Tibial artery (tissue), 4 donors: ENCODE measurements at places on chromosomes 5 and 9.

DNA sequence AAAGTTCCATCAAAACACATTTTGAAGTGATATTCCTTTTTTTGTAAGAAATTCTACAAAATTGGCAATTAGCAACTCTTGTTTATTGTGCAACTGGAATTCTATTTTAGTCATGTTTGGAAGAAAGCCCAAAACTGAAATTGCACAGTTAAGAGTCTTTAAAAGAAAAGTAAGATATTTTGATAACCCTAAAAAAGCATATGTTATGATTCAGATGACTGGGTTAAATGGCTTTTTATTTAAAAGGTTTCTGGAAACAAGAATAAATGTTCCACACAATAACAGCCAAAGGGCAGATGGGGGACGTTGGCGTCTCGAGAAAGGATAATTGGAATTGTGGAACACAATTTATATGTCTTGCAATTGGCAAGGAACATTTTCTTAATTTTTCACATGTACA is 275.2 kb downstream of the CDH9 start:
- no peaks in the 10 kb centered on the region for H3K4me1 ChIP-seq
- no peaks in the 10 kb centered on the region for H3K36me3 ChIP-seq
- H3K27me3 ChIP-seq: no peaks in the 10 kb centered on the region

- H3K27ac ChIP-seq: no peak overlapping the region
- DNase-seq: no peak
- H3K4me3 ChIP-seq: no peak overlapping the region
- H3K27me3 ChIP-seq: no peaks in the 10 kb centered on the region
- H3K36me3 ChIP-seq: no peaks in the 10 kb centered on the region
Observed at GRCh38 chr9:37390759-37391158, 31.7 kb upstream of the GRHPR start.

GRCh38 chr5:128777052-128777451 is 188.2 kb upstream of the SLC27A6 start:
- H3K4me1 ChIP-seq: no peaks in the 10 kb centered on the region
- H3K4me3 ChIP-seq: no peak overlapping the region
- DNase-seq: no peak
- H3K36me3 ChIP-seq: no peaks in the 10 kb centered on the region
- no peak overlapping the region for H3K27ac ChIP-seq
- H3K27me3 ChIP-seq: no peaks in the 10 kb centered on the region

- no peak overlapping the region for H3K4me3 ChIP-seq
- H3K27ac ChIP-seq: no peak overlapping the region
- DNase-seq: no peak
- no peaks in the 10 kb centered on the region for H3K36me3 ChIP-seq
- no peaks in the 10 kb centered on the region for H3K4me1 ChIP-seq
Observed at GRCh38 chr5:145246961-145247744, 588.0 kb downstream of the PRELID2 start.

DNA sequence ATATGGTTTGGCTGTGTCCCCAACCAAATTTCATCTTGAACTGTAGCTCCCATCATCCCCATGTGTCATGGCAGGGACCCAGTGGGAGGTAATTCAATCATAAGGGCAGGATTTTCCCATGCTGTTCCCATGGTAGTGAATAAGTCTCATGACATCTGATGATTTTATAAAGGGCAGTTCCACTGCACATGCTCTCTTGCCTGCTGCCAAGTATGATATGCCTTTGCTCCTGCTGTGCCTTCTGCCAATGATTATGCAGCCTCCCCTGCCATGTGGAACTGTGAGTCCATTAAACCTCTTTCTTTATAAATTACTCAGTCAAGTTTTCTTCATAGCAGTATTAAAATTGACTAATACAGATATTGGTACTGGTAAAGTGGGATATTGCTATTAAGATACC is 42.4 kb downstream of the MARCHF11 start:
- no peak overlapping the region for H3K27ac ChIP-seq
- no peaks in the 10 kb centered on the region for H3K27me3 ChIP-seq
- H3K4me1 ChIP-seq: no peaks in the 10 kb centered on the region
- no peaks in the 10 kb centered on the region for H3K36me3 ChIP-seq
- DNase-seq: no peak

DNA sequence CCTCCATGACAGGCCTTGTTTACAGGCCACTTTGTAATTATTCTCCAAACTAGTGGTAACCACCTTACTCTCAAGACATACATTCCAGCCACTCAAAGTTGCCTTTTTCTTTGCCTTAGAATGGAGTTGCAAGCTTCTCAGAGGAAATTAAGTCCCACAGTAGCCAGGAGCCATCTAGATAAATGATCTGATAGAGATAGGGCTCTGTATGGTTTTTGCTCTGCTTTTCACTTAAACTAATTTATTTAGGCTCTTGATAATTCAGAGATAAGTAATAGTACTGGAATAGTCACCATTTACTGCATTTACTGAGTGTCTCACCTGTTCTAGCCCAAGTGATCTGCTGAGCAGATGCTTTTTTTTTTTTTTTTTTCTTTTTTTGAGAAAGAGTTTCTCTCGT is 7.5 kb downstream of the LARP1 start:
- no peak overlapping the region for H3K4me3 ChIP-seq
- peaks cover 45% of the 10 kb centered on the region for H3K4me1 ChIP-seq
- H3K27me3 ChIP-seq: no peaks in the 10 kb centered on the region
- no peaks in the 10 kb centered on the region for H3K36me3 ChIP-seq

GRCh38 chr5:41863871-41864486 is 6.2 kb downstream of the OXCT1 start:
- H3K4me1 ChIP-seq: no peaks in the 10 kb centered on the region
- H3K4me3 ChIP-seq: no peak overlapping the region
- H3K27ac ChIP-seq: no peak overlapping the region

GRCh38 chr9:89854715-89855475 is 250.1 kb downstream of the GADD45G start:
- H3K27ac ChIP-seq: no peak overlapping the region
- H3K36me3 ChIP-seq: no peaks in the 10 kb centered on the region
- H3K4me1 ChIP-seq: no peaks in the 10 kb centered on the region
- DNase-seq: no peak

- no peak overlapping the region for H3K4me3 ChIP-seq
- H3K4me1 ChIP-seq: no peaks in the 10 kb centered on the region
- no peak overlapping the region for H3K27ac ChIP-seq
- DNase-seq: no peak
- no peaks in the 10 kb centered on the region for H3K27me3 ChIP-seq
Observed at GRCh38 chr5:133222979-133223378, 171.2 kb downstream of the HSPA4 start.

DNA sequence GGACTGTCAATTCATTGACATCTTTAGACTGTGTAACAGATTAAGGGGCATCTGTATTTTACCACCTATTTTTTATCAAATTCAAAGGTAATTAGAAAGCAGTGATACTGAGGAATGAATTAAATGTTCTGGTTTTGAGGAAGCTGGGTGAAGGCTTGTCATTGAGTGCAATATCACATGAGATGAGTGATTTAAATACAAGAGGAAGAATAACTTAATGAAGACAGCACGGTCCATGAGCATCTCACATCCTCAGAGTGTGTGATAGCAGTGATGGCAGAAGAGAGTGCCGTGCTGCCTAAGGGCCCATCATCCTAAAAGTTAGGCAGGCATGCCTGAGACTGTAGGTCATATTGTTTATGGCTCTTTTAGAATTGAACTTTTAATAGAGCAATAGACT is 263.3 kb downstream of the MAST4 start:
- H3K4me3 ChIP-seq: no peak overlapping the region
- no peaks in the 10 kb centered on the region for H3K27me3 ChIP-seq
- H3K4me1 ChIP-seq: no peaks in the 10 kb centered on the region
- no peak overlapping the region for H3K27ac ChIP-seq
- DNase-seq: no peak
- no peaks in the 10 kb centered on the region for H3K36me3 ChIP-seq

- no peak for DNase-seq
- no peaks in the 10 kb centered on the region for H3K27me3 ChIP-seq
- peaks cover 65% of the 10 kb centered on the region for H3K36me3 ChIP-seq
- H3K4me1 ChIP-seq: peaks cover 50% of the 10 kb centered on the region
Observed at GRCh38 chr9:35556776-35557175, 48.3 kb upstream of the TESK1 start.

GRCh38 chr5:11027660-11028059 is 266.6 kb upstream of the DAP start:
- no peaks in the 10 kb centered on the region for H3K27me3 ChIP-seq
- no peak for DNase-seq
- H3K27ac ChIP-seq: no peak overlapping the region
- no peaks in the 10 kb centered on the region for H3K4me1 ChIP-seq
- no peak overlapping the region for H3K4me3 ChIP-seq

DNA sequence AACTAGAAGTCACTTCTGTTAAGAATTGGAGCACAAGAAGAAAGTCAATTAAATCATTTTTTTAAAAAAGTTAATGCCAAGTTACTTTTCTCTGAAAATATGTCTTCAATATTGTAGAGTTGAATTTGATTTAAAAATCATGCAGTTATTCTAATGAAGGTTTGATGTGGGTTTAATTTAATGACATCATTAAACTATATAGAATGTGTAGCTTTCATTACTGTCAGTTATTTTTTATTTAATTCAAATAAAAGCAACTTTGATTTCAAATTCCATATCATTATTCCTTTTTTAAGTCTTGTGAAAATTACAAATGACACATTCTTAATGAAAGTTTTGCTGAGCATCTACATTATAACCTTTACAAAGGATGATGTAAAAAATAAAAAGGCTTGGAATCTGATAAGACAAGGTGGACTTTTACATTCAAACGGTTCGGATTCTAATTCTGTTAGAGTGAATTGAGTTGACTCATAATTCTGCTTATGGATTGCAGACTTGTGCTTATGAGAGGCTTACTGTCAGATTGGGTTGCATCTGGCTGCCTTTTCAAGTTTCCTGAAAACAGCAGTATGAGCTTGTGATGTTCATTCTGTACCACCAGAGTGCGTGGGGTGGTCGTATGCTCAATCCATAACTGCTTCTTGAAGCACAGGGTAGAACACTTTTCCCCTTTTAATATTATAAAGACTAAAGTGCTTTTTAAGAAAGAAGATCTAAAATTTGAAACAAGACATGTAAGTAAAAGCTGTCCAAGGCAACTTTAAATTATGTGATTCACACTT is 253.0 kb upstream of the ARRDC3 start:
- H3K4me3 ChIP-seq: no peak overlapping the region
- no peak overlapping the region for H3K27ac ChIP-seq
- no peaks in the 10 kb centered on the region for H3K4me1 ChIP-seq
- no peaks in the 10 kb centered on the region for H3K36me3 ChIP-seq
- DNase-seq: no peak

DNA sequence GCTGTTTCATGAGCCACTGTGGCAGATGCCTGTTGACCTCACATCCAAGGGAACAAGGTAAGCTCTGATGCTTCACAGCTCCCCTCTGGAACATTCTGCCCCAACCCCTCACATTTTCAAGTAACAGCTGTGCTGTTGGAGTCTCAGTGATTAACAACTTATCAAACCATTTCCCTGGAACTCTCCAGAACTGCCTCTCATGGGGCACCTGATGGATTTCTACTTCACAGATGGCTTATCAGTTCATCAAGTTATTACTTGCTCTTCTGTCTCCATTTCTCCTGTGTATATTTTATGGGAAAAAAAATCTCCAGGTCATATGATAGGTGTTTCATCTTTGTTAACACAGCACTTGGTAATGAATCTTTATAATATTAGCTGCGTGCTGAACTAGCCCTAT is 322.4 kb downstream of the MAN2A1 start:
- H3K4me1 ChIP-seq: no peaks in the 10 kb centered on the region
- no peaks in the 10 kb centered on the region for H3K27me3 ChIP-seq
- no peak overlapping the region for H3K4me3 ChIP-seq

- H3K4me1 ChIP-seq: no peaks in the 10 kb centered on the region
- DNase-seq: no peak
- no peaks in the 10 kb centered on the region for H3K36me3 ChIP-seq
- no peaks in the 10 kb centered on the region for H3K27me3 ChIP-seq
Observed at GRCh38 chr5:137498301-137498735, 808 bp downstream of the SPOCK1 start.

DNA sequence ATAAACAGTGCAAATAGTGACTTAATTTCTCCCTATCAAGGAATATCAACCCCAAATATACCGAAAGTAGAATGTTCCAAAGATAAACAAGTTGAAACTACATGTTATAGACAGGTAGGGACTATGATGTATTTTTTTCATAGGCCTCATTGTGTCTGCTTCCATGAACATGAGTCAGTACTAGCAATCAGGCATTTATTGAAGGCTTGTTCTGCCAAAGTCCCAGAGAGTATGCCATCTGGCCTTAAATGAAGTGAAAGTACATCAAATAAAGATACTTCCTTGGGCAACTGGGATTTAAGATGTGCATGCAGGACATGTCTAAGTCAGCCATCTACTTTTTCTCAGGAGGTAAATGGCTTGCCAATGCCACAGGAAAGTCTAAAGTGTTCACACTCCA is 6.5 kb downstream of the GHR start:
- H3K4me3 ChIP-seq: no peak overlapping the region
- no peaks in the 10 kb centered on the region for H3K27me3 ChIP-seq
- no peak overlapping the region for H3K27ac ChIP-seq
- H3K4me1 ChIP-seq: peaks cover 5% of the 10 kb centered on the region
- H3K36me3 ChIP-seq: no peaks in the 10 kb centered on the region
- DNase-seq: no peak

GRCh38 chr5:35668319-35668718 is 50.7 kb downstream of the SPEF2 start:
- H3K4me1 ChIP-seq: no peaks in the 10 kb centered on the region
- no peak for DNase-seq
- H3K4me3 ChIP-seq: no peak overlapping the region
- H3K36me3 ChIP-seq: no peaks in the 10 kb centered on the region
- H3K27ac ChIP-seq: no peak overlapping the region
- no peaks in the 10 kb centered on the region for H3K27me3 ChIP-seq

GRCh38 chr9:27537027-27537435 is 7.4 kb upstream of the MOB3B start:
- no peaks in the 10 kb centered on the region for H3K4me1 ChIP-seq
- H3K36me3 ChIP-seq: no peaks in the 10 kb centered on the region
- no peak overlapping the region for H3K27ac ChIP-seq
- no peak overlapping the region for H3K4me3 ChIP-seq
- DNase-seq: no peak

DNA sequence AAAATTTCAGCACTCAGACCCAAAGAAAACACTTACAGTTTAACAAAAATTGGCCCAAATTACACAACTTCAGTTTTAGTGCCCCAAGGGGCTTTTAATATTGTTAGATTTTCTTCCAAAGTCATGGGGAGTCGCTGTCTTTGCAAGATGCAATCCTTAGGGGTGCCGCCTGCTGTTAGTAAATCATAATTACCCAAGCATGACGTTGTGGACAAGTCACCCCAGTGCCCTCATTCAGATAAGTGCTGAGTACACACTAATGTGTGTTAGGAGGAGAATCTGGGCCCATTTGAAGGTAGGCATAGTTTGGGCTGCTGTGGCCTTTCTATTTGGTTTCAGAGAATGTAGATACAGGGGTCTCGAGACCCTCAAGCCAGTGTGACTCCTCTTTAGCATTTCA is 138.1 kb downstream of the SV2C start:
- no peaks in the 10 kb centered on the region for H3K27me3 ChIP-seq
- no peak for DNase-seq
- no peak overlapping the region for H3K4me3 ChIP-seq
- H3K36me3 ChIP-seq: no peaks in the 10 kb centered on the region

- no peak overlapping the region for H3K4me3 ChIP-seq
- peak overlapping the region; percentile 55 for H3K27ac ChIP-seq
- no peak for DNase-seq
- no peaks in the 10 kb centered on the region for H3K27me3 ChIP-seq
- H3K4me1 ChIP-seq: peaks cover 10% of the 10 kb centered on the region
Observed at GRCh38 chr5:81768935-81769452, 18.1 kb upstream of the SSBP2 start.

GRCh38 chr5:78887384-78888118 is 97.6 kb downstream of the ARSB start:
- no peak overlapping the region for H3K4me3 ChIP-seq
- H3K27me3 ChIP-seq: no peaks in the 10 kb centered on the region
- peaks cover 13% of the 10 kb centered on the region for H3K4me1 ChIP-seq
- DNase-seq: no peak
